ENCODE measurements at places on chromosomes 1 and 21.
A peak's percentile ranks its signal among the peaks of the same experiment; 100 is the strongest.

DNA sequence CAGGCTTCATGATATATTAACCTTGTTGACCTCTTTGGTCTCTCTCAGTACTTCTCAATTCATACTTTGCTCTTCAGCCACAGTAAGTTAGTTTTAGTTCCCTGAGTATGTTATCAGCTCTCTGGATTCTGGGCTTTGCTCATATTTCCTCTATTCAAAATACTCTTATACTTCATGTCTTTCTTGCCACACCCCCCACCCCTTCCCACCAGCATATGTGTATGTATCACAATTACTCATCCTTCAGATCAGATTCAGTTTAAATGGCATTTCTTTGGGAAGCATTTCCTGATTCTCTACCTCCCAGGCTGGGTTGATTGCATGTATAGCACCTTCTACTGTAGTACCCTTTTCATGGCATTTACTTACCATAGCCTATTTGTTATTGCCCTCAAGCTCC is 28.3 kb downstream of the SLC30A7 start:
- no peak for DNase-seq

DNA sequence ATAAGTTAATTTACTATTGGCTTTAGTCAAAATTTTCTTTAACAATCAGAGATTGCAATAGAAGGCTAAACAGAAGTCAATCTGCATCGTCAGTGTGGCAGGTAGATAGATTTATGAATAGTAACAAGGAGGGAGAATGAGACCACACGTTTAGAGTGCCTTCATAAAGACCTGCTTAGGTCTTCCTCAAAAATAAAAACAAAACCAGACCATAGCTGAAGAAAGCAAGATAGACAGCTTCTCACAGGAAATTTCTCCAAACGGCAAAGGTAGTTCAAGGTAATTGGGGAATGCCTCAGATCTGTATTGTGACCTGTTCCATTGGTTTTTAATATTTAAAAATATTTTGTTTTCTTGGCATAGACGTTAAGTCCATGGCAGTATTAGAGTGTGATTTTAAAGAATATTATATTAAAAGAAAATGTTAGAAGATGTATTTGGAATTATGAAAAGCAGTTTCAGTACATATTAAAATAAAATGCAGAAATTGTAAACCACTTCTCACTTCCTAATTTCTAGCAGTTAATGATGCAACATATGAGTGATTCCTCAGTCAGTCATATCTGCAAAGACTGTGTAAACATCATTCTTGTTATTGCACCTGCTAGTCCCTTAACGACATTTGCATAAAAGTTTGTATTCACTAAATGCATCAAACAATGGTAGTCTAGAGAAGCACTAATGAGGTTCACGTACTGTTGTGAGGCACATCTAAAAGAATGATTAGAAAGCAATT is 278.0 kb downstream of the HLX start:
- no peak for DNase-seq

GRCh38 chr1:182392050-182393028 is 749 bp upstream of the GLUL start:
- peak; percentile 83 for DNase-seq

GRCh38 chr1:230824551-230824918 is 43.8 kb downstream of the C1orf198 start:
- no peak for DNase-seq

GRCh38 chr1:43558346-43558841 is 27.7 kb downstream of the PTPRF start:
- DNase-seq = peak; percentile 79

DNA sequence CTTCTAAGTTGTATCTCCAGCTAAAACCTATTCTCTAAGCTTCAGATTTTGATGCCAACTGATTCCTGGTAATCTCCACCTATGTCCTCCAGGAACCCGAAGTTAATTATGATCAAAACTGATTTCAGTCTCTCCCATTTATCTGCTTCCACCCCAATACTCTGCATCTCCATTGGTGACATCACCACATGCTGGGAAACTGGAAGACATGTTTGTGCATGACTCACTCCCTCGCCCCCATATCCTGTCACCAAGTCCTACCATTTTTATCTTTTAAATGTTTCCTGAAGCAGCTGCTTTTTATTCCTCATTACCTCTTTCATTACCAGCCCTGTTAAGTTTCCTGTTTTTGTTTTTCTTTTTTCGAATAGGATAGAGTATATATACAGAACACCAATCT is 228.5 kb downstream of the LRRC40 start:
- no peak for DNase-seq

GRCh38 chr1:189021577-189021976 is 1456.1 kb downstream of the BRINP3 start:
- DNase-seq = no peak

Measured in upper lobe of right lung (tissue), 1 donor.